T-helper 1 cell (primary cell): ENCODE measurements at places on chromosomes 11 and 22.

DNA sequence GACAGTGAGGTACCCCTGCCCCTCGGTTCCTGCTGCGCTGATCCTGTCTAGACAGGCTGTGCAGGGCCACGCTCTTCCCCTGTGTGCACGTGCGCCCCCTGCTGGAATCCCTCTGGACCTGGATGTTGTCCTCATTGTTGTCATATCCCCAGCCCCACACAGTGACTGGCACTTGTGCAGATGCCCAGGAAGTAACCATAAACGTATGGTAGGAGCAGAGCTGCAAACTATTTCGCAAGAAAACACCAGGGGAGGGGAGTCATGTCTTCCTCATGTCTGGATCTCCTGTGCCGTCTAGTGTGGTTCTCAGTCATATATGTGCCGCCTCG, 114.7 kb downstream of the CRYBB2 start:
- DNase-seq = peak; percentile 22

- DNase-seq = no peak
Measured at GRCh38 chr11:124638500-124638899, 15.8 kb downstream of the TBRG1 start.

DNA sequence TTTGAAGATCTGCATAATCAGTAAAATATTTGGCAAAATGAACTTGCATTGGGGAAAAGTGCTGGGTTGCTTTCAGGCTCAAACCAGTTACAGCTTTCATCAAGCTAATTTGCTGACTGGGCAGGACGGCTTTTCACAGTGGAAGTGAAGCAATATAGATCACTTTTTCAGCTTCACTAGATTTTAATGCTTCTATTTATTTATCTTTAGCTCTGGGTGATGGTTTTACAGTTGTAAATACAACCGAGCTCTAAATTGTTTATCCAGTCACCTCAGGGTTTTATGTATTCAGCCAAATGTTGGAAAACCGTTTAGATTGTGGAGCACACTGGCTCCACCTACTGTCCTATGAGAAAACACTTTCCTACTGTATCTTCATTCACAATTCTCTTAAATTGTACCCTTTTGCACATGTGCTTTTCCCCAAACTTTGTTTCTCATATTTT, 58.2 kb downstream of the ACER3 start:
- DNase-seq = no peak

GRCh38 chr11:69919659-69920344, 100.6 kb upstream of the FGF3 start:
- DNase-seq = no peak

DNA sequence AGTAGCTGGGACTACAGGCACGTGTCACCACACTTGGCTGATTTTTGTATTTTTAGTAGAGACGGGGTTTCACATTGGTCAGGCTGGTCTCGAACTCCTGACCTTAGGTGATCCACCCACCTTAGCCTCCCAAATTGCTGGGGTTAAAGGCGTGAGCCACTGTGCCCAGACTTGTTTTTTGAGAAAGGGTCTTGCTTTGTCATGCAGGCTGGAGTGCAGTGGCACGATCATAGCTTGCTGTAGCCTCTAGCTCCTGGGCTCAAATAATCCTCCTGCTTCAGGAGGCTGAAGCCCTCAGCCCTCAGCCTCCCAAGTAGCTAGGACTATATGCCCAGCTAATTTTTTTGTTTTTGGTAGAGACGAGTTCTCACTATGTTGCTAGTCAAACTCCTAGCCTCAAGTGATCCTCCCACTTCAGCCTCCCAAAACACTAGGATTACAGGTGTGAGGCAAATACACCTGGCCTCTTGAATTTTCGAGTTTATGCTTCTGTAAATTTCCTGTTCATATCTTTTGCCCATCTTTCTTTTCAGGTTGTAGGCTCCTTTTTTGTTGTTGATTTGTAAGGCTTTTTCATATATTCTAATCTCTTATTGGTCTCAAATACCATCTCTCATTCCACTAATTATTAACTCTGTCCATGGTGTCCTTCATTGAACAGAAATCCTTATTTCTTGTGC, 3.4 kb upstream of the RBM4B start:
- no peak for DNase-seq

DNA sequence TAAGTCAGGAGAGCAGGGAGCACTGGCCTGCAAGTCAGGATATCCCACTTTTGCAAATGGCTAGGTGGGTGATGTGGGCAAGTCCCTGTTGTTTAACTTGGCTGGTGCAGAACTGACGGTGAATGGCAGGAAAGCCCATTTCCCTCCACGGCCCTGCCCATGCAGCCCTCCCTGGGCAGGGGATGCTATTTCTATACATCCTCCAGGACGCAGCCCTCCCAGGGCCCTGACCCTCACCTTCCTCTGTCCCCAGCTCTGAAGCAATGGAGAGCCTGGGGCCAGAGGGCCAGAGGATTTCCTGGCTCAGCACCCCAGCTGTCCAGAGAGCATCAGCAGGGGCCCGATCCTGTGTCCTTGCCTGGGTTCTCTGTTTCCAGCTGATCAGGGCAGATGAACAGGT, 91.3 kb downstream of the TSPAN18 start:
- no peak for DNase-seq

DNA sequence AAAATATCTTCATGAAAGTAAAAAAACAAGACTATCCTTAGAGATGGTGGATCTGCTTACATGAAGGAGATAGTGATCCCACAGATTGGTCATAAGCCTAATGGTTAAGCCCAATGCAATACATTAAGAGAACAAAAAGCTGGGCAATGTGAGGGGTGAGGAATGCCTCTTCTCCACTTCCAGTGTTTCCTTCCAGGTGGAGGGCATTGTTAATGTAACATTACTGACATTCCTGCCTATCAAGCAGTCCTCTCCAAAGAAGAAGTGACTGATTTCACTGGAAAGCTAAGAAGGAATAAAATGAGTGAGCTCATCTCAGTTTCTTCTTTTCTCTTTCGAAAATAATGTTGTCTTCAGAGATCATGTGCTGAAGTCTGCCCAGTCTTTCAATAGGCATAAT, 207.8 kb downstream of the RAB38 start:
- no peak for DNase-seq

GRCh38 chr22:38761202-38762162, 5.7 kb upstream of the SUN2 start:
- no peak for DNase-seq

GRCh38 chr22:22479999-22480532, 28.5 kb downstream of the ZNF280B start:
- DNase-seq = no peak
